ENCODE measurements at places on chromosomes 6 and 20.
A peak's percentile ranks its signal among the peaks of the same experiment; 100 is the strongest.

GRCh38 chr6:49675816-49676215 is 37.5 kb downstream of the CRISP2 start:
- no peak for DNase-seq

GRCh38 chr6:16004934-16005679 is 123.8 kb upstream of the MYLIP start:
- no peak for DNase-seq

GRCh38 chr6:127053875-127054235 is 64.6 kb upstream of the RSPO3 start:
- no peak for DNase-seq

DNA sequence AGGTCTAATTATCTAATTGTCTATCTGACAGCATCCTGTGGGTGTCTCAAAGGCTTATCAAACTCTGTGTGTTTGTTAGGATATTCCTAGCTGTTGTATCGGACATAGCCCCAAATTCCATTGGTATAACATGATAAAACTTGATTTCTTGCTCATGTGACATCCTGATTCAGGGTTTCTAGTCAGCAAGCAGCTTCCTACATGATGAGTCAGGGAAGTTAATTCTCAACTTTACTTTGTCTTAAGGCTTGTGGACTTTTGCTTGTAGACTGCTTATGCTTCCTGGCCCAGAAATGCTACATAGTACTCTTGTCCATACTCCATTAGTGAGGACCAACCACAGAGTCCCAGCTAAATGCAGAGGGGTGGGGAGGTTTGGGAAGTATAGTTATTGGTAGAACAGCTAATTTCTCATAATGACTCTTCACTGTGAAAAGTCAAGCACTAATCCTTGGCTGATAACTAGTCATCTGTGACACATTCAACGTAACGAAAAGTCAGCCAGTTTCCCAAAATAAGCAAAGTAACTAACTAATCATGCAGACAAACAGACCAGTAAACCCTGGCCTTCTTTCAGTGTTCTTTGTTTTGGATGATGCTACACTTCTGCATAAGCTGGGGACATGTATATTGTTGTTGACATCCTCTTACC is 25.8 kb downstream of the NKAIN2 start:
- no peak for DNase-seq

GRCh38 chr20:9514461-9515213 is at the start of gene LAMP5:
TSS of gene LAMP5 (plus strand) at chr20:9514590. CDS start at chr20:9514853, 263 bp downstream.
- DNase-seq, result peak; percentile 48

DNA sequence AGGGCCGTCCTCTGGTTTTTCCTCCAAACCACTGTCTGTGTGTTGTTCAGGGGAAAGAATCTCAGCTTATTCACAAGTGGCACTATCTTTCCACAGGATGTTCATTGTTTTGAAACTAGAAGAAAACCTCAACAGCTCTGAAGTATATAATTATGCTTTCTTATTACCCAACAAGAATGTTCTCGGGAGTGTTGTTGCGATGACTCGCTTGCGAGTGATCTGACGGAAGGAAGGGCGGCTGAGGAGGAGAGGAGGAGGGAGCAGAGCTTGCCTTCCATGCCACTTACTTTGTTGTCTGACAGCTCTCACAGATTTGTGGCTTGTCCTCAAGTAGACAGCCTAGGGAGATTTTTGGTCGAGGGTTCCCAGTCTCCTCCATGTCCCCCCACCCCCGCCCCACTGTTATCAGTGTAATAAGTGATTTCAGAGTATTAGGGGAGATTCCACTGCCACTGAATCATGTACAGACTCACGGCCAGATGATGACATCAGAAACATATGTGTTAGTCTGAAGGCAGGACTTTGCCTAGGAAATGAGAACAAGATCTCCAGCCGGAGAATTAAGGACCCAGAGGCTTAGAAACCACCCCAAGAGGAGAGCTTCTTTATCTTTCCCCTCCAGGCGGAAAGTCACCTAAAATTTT is 80.7 kb upstream of the CCN6 start:
- peak; percentile 86 for DNase-seq

DNA sequence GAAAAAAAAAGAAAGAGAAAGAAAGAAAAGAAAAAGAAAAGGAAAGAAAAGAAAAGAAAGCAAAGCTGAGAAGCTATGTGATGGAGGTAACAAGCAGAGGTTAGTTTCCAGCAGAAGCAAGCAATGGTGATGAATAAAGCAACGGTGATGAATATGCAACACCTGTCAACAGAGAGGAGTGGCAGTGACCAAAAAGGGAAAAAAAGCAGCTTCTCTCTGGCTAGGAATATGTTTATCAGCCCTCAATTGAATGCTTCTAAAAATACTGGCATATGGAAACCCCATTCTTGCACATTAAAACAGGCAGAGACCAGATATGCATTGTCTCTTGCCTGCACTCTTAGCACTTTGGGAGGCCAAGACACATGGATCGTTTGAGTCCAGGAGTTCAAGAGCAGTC is 100.9 kb downstream of the GJA1 start:
- DNase-seq, result no peak

- no peak for DNase-seq
Measured at GRCh38 chr6:85346196-85346595, 103.7 kb upstream of the NT5E start.

- no peak for DNase-seq
Measured at GRCh38 chr20:12315652-12316051, 398.0 kb downstream of the BTBD3 start.

GRCh38 chr6:14848019-14848418 is 397.9 kb upstream of the JARID2 start:
- DNase-seq, result no peak

DNA sequence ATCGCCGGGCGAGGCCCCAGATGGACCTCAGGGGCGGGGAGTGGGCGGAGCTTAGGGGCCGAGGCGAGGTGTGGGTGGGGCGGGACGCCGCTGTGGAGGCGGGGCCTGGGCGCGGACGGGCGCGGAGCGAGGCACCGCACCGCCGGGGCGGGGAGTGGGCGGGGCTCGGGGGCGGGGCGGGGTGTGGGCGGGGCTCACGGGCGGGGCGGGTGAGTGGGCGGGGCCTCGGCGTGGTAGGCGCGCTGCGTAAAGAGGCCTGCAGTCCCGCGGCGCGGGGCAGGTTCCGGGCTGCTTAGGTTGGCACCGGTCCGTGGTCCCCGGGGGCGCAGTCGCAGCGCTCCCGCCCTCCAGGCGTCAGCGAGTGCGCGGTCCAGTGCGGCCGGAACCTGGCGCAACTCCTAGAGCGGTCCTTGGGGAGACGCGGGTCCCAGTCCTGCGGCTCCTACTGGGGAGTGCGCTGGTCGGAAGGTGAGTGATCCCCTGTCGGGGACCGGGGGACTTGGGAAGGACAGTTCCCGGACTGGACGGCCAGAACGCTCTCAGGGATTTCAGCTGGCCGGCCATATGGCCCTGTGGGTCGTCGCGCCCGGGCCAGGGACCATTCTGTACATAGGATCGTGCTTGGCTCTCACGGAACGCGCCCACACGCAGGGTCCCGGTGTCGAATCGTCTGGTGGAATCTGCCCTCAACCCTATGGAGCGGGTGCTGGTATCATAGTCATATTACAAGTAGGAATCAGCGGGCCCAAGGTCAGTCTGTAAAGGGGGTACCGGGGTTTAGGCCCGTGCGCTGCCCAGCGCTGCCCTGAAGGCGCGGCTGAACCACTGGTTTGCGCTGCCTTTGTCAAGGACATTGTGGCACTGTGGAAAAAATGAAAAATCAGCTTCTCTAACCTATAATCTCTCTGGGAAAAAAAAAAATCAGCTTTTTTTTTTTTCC is at the start of gene NQO2:
NQO2 (plus strand) TSS at position 277 of the 940 bp plus-strand sequence. CDS start 6,659 bp downstream, outside the sequence.
- DNase-seq, result peak; percentile 83

- no peak for DNase-seq
Measured at GRCh38 chr6:66499851-66500250, 792.8 kb upstream of the EYS start.

- DNase-seq, result no peak
Measured at GRCh38 chr20:34701405-34702085, 2.6 kb upstream of the TP53INP2 start.

DNA sequence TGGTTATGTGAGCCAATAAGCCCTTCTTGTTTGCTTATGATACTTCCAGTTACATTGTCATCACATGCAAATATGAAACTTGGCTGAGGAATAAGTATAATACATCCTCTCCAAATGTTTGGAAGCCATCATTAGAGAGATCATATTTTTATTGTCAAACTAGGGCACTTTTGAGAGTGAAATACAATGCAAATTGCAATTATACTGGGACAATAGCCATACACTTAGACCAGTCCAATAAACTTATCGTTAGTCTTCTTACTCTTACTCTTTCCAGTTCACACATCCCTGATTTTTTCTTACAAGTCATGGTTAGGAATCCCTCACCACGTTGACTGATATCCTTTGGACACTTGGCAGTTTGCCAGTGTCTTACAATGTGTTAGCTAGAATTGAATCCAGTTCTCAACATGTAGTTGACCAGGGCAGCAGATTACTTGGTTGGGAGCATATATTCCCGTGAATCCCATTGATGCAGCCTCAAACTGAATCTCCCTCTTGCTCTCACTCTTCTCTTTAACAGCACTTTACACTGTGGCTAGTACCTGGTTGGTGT is 519.7 kb upstream of the ID4 start:
- DNase-seq, result peak; percentile 14

- DNase-seq, result no peak
Measured at GRCh38 chr6:35973670-35974222, 50.7 kb downstream of the SLC26A8 start.

- DNase-seq, result no peak
Measured at GRCh38 chr20:37881601-37882343, 21.2 kb upstream of the VSTM2L start.

- DNase-seq, result peak; percentile 25
Measured at GRCh38 chr6:159929819-159930218, 39.0 kb downstream of the MAS1 start.

DNA sequence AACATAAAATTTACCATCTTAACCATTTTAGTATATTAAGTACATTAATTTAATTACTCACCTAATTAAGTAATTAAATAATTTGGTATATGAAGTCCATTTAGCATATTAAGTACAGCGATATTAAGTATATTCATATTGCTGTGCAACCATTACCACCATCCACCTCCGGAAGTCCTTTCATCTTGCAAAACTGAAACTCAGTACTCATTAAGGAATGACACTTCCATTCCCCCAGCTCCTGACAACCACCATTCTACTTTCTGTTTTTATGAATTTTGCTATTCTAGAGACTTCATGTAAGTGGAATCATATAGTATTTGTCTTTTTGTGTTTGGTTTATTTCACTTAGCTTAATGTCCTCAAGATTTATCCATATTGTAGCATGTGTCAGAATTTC is 61.1 kb upstream of the GTSF1L start:
- no peak for DNase-seq

GRCh38 chr6:34771727-34772126 is 14.4 kb downstream of the SNRPC start:
- no peak for DNase-seq

DNA sequence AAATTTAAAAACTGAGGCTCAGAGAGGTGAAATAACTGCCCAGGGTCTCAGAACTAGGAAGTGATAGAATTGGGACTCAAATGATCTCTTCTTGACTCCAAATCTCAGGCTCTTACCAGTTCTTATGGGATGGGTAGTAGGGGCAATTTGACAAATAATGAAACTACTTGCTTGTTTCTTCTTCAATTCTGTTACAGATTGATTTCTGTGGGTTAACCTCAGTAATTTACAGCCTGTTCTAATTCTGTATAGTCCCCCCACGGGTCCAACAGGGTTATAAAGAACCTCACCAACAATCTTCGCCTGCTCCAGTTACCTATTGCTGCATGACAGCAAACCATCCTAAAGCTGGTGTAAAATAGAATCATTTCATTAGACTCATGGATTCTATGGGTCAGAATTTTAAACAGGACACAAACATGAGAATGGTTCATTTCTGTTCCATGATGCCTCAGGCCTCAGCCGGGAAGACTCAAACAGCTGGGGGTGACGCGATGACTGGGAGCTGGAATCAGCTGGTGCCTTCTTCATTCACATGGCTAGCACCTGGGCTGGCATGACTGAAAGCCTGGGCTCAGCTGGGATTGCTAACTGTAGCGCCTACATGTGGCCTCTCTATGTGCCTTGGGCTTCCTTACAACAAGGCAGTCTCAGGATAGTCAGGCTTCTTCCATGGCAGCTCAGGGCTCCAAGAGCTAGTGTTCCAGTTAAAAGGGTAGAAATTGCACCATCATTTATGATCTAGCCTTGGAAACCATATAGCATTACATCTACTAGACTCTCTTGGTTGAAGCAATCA is 6.6 kb upstream of the WFDC2 start:
- no peak for DNase-seq

GRCh38 chr6:8047541-8048292 is 16.5 kb downstream of the BLOC1S5 start:
- no peak for DNase-seq

GRCh38 chr6:170106906-170107525 is 183.9 kb downstream of the DLL1 start:
- DNase-seq, result no peak

- no peak for DNase-seq
Measured at GRCh38 chr20:10584371-10584770, 89.4 kb downstream of the JAG1 start.

DNA sequence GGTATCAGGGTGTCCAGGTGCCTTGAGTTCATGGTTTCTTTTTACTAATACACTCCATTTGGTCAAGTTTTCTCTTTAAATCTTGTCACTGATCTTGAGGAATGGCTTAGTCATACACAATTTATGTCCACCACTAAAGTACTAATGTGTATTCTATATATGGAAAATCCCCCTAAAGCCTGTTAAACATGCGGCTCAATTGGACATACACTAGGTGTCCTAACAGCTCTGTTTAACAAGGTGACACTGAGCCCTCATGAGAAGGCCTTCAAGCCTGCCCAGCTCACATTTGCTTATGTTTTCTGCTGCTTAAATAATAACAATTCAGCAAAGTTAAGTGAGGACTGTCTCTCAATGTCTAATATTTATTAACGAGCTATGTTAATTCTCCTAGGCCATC is 31.5 kb downstream of the PDE7B start:
- no peak for DNase-seq

DNA sequence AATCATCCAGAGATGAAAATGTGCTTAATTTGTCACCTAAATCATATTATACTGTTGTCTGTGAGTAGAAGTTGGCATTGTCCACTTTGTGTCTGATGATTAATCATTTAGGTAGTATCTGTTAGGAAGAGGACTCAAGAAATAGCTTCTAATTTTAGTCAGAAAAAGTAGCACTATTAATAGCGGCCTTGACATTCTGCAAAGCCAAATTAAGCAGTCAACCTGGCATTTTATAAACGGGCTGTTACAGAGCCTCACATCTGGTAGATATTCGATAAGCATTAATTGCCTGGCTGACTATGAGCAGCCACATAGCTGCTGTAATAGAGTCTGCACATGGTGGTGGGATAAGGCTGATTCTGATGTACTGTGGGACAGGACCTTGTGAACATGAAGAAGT is 99.5 kb downstream of the KLHL32 start:
- no peak for DNase-seq
